ENCODE measurements at places on chromosomes 1 and 21. TPM values are rescaled to one million over a fixed set of nuclear protein-coding genes. Genes with fewer than 3 reads are reported as not detected.
A peak's percentile ranks its signal among the peaks of the same experiment; 100 is the strongest.

SNX7 gene
- 22.6 TPM for total RNA-seq

CD1B gene
- not detected for total RNA-seq

STPG1 gene
- 3.6 TPM for total RNA-seq

DNASE2B gene
- 1.3 TPM for total RNA-seq

ZNF683 gene
- total RNA-seq, result not detected

- DNase-seq, result no peak
- H3K36me3 ChIP-seq, result no peaks in the 10 kb centered on the region
- no peak overlapping the region for H3K4me3 ChIP-seq
- H3K4me1 ChIP-seq, result no peaks in the 10 kb centered on the region
These were observed 446.0 kb upstream of the LRRC7 start for GRCh38 chr1:69121723-69122122.

DNA sequence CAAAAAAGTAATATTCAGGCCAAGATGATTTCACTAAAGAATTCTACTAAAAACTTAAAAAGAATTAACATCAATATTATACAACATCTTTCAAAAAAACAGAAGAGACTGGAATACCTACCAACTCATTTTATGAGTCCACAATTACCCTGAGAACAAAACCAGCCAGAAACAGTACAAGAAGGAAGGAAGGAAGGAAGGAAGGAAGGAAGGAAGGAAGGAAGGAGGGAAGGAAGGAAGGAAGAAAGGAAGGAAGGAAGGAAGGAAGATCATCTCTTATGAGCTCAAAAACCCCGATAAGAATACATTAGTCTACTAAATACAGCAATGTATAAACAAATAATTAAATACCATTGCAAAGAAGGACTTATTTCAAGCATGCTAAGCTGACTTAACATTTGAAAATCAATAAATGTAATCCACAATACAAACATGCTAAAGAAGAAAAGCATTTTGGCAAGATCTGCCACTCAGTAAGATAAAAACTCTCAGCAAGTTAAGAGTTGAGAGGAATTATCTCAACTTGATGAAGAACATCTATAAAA is 149.9 kb upstream of the RGS18 start:
- DNase-seq, result no peak
- no peaks in the 10 kb centered on the region for H3K36me3 ChIP-seq
- H3K27ac ChIP-seq, result no peak overlapping the region
- no peaks in the 10 kb centered on the region for H3K4me1 ChIP-seq
- no peaks in the 10 kb centered on the region for H3K27me3 ChIP-seq

GRCh38 chr1:110215621-110216515 is 5.8 kb downstream of the KCNC4 start:
- H3K4me3 ChIP-seq, result no peak overlapping the region
- no peak for DNase-seq
- no peaks in the 10 kb centered on the region for H3K36me3 ChIP-seq
- H3K27me3 ChIP-seq, result no peaks in the 10 kb centered on the region
- no peaks in the 10 kb centered on the region for H3K4me1 ChIP-seq

DNA sequence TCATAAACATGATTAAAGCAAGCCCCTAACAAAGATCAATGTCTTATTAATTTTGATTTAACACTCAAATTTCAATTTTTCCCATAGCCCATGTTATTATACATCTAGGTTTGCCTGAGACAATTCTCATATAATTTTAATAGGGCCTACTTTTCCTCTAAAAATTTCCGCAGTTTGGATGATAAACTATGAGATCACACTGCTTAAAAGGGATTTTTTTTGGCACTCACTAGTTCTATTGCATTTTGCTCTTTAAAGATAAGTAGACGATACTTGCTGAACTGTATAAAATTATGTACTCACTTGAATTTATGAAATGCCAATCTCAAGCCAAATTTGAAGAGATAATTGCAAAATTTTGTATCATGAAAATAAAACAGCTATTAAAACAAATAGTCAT is 480.4 kb upstream of the ZRANB2 start:
- H3K27me3 ChIP-seq, result no peaks in the 10 kb centered on the region
- H3K4me3 ChIP-seq, result no peak overlapping the region
- DNase-seq, result no peak

GRCh38 chr1:67441183-67441582 is 11.0 kb upstream of the SERBP1 start:
- H3K27ac ChIP-seq, result peak overlapping the region; percentile 29
- H3K4me1 ChIP-seq, result peaks cover 10% of the 10 kb centered on the region
- H3K4me3 ChIP-seq, result no peak overlapping the region
- H3K36me3 ChIP-seq, result no peaks in the 10 kb centered on the region

DNA sequence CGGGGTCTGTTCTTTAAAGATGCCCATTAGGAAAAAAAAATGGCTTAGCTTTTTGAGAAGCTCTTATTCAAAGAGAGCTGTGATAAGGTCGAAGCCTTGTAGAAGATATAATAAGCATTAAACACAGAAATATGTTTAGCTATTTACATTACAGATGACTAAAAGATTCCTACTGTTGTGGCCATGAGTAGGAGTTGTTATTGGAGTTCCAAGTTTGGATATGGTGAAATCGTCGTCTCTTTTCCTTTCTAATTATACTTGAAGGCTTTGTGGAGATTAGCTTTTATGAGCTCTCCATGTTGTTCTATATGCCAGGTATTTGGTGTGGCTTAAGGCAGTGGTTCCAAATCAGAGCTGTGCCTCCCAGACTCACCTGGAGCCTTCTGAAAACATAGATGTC is 79.9 kb upstream of the LAMC2 start:
- H3K27ac ChIP-seq, result no peak overlapping the region
- no peaks in the 10 kb centered on the region for H3K27me3 ChIP-seq
- no peak overlapping the region for H3K4me3 ChIP-seq
- H3K36me3 ChIP-seq, result no peaks in the 10 kb centered on the region
- no peaks in the 10 kb centered on the region for H3K4me1 ChIP-seq

DNA sequence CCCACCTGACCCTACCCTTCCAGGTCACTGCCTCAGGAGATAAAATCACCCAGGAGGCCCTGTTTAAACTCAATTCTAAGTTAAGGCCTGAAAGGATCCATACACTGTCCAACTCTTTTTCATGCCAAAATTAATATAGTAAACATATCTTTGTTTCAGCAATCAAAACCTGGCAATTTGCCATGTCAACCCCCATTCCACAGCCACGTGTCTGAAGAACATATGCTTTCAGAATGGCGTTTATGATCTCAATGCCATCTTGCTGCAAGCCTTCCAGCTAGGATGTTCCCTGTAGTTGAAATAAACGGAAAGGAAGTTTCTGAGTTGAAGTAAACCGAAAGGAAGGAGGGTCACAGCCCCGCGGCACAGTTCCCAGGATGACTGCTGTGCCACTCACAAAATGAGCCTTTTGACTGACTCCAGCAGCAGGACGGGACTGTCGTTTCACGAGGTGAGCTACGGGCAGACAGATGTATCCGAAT is 472.0 kb downstream of the SMYD3 start:
- no peak for DNase-seq
- H3K27me3 ChIP-seq, result no peaks in the 10 kb centered on the region
- no peaks in the 10 kb centered on the region for H3K4me1 ChIP-seq

- no peak overlapping the region for H3K4me3 ChIP-seq
- no peak for DNase-seq
- no peaks in the 10 kb centered on the region for H3K36me3 ChIP-seq
- no peaks in the 10 kb centered on the region for H3K27me3 ChIP-seq
These were observed 1.2 kb upstream of the HMCN1 start for GRCh38 chr1:185732951-185733350.

DNA sequence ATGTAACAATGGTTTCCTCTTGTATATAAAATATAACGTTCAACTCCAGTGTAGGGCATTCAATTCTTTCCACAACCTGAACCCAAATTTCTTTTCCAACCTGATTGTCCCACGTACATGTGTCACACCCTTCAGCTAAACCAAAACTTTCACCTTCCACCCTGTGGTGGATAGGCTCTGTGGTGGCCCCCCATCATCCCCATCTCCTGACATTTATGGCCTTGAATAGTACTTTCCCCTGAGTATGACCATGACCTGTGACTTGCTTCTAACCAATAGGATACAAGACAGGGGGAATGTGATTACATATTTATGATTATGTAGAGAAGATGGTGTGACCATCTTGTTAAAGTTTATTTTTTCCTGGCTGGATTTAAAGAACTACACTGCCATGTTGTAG is 377.0 kb downstream of the PTPRC start:
- DNase-seq, result no peak
- no peak overlapping the region for H3K27ac ChIP-seq
- H3K27me3 ChIP-seq, result no peaks in the 10 kb centered on the region
- H3K4me3 ChIP-seq, result no peak overlapping the region
- H3K36me3 ChIP-seq, result no peaks in the 10 kb centered on the region

- no peaks in the 10 kb centered on the region for H3K27me3 ChIP-seq
- H3K27ac ChIP-seq, result peak overlapping the region; percentile 88
- peaks cover 8% of the 10 kb centered on the region for H3K4me1 ChIP-seq
- no peaks in the 10 kb centered on the region for H3K36me3 ChIP-seq
- no peak overlapping the region for H3K4me3 ChIP-seq
These were observed 19.8 kb downstream of the ERRFI1 start for GRCh38 chr1:8006037-8006963.

DNA sequence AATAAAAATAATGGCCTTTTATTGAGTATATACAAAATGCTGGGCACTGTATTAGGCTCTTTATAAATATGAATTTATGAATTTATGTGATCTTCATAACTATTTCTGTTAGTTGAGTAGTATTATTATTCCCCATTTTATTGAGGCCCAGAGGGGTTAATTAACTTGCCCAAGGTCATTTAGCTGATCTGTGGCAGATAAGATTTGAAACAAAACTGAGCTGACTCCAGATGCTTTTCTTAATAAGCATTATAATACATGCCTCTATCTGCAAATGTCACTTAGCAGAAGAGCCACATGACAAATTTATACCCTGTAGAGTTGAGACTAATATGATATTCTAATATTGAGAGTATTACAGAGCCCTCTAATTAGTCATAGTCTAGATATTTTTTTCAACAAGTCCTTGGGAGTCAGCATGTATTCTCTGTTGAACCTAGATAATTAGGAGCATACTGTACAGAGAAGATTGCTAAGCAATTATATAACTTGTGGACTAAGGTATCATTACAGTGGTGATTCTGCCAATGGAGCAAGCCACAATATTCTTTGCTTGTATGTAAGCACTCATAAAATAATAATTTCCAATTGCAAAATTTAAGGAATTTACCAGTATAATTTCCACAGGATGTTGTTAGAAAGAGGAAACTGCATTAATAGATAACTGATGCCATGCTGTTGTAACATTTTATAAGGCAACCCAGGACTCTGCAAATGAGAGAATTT is 112.0 kb downstream of the LRRC40 start:
- H3K27me3 ChIP-seq, result no peaks in the 10 kb centered on the region
- H3K4me1 ChIP-seq, result no peaks in the 10 kb centered on the region
- H3K27ac ChIP-seq, result no peak overlapping the region
- DNase-seq, result no peak
- H3K36me3 ChIP-seq, result no peaks in the 10 kb centered on the region

DNA sequence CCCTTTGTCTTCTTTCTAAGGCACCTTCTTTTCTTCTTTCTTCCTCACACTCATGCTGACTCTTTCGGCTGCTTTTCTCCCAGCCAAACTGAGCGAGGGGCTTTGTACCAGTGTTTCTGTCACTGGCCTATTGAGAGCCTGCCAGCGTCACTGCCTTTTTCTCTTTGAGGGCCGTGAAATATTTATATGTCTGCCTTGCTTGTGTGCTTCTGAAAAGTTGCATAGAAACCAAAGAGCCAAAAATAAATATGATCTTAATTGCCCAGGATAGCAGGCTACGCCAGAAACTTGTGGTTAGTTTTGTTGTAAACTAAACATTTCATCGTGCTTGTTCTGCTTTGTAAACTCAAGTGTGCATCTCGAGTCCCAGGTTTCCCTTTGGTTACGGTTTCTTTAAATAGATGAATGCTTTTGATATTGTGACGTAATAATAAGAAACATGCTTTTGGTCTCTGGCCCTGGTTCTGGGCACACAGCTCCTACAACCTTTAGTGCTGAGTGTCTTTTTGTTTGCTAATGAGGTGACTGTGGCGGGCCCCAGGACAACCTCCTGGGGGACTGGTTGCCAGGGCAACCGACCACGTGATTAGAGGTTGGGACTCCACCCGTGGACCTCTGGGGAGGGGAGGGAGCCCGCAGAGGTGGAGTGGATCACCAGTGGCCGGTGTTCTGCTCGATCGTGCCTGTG is 10.8 kb downstream of the SLC37A1 start:
- H3K36me3 ChIP-seq, result no peaks in the 10 kb centered on the region
- H3K4me3 ChIP-seq, result peak overlapping the region; percentile 47
- DNase-seq, result peak; percentile 75

DNA sequence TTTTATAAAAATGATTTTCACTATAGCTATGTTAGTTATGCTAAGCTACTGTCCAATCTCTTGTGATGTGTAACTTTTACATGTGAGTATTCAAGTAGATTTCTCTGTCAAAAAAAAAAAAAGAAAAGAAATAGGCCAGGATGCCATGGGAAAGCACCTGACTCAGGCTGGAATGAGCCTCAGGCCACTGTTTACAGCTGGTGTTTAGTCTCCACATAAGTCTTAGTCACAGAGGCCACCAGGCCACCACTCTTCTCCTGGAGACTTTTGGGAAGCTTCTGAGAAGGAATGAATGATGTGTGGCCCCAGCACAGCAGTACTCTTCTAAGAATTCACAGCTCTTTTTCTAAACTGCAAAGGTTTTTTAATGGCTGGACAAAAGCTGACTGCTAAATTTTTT is 48.9 kb downstream of the CHML start:
- no peaks in the 10 kb centered on the region for H3K4me1 ChIP-seq
- H3K4me3 ChIP-seq, result no peak overlapping the region
- peak overlapping the region; percentile 76 for H3K27ac ChIP-seq
- peak; percentile 62 for DNase-seq
- H3K36me3 ChIP-seq, result no peaks in the 10 kb centered on the region

- H3K27ac ChIP-seq, result no peak overlapping the region
- H3K27me3 ChIP-seq, result no peaks in the 10 kb centered on the region
- H3K4me1 ChIP-seq, result no peaks in the 10 kb centered on the region
- no peak overlapping the region for H3K4me3 ChIP-seq
These were observed 186.4 kb downstream of the PTPRC start for GRCh38 chr1:198825254-198825653.

DNA sequence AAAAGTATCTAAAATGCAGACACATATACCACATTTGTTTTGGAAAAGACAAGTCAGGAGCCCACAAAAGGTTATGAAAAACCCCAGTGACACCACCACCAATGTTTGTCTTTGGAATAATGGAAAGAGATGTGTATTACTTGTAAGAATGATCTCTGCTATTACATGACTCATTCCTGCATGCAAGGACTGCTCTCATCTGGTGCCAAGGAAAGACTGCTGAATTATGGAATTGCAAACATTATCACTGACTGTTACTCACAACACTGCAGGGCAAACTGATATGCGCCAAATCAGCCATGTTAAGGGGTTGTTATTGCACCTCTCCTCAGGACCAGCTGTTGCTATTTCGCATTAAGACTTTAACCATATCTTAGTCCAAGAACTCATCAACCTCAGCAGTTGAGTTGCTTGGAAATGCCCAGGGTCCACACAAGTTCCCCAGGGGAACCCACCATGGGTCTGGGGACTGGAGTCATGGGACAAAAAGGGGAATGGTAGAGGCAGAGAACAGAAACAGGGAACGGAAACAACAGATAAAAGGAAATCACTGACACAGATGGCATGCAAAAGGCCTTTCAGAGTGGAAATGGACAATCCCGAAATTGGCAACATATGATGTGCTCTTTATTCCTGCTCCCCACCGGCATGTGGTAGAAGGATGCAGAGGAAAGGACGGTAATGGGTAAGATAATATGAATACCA is 34.4 kb downstream of the CAPZB start:
- H3K27ac ChIP-seq, result peak overlapping the region; percentile 63
- H3K4me1 ChIP-seq, result peaks cover 25% of the 10 kb centered on the region
- no peaks in the 10 kb centered on the region for H3K36me3 ChIP-seq
- no peak for DNase-seq
- H3K27me3 ChIP-seq, result no peaks in the 10 kb centered on the region
- H3K4me3 ChIP-seq, result no peak overlapping the region

All from breast epithelium (tissue), 4 donors.